NK-92 treated with Interleukin-12 subunit alpha and Interleukin-12 subunit beta, amount 100 ng/mL, for 24 hours (cell line): ENCODE measurements at places on chromosomes 1 and 21.
A peak's percentile ranks its signal among the peaks of the same experiment; 100 is the strongest.

- no peak for DNase-seq
Measured at GRCh38 chr1:228275430-228276173, 67.8 kb downstream of the OBSCN start.

DNA sequence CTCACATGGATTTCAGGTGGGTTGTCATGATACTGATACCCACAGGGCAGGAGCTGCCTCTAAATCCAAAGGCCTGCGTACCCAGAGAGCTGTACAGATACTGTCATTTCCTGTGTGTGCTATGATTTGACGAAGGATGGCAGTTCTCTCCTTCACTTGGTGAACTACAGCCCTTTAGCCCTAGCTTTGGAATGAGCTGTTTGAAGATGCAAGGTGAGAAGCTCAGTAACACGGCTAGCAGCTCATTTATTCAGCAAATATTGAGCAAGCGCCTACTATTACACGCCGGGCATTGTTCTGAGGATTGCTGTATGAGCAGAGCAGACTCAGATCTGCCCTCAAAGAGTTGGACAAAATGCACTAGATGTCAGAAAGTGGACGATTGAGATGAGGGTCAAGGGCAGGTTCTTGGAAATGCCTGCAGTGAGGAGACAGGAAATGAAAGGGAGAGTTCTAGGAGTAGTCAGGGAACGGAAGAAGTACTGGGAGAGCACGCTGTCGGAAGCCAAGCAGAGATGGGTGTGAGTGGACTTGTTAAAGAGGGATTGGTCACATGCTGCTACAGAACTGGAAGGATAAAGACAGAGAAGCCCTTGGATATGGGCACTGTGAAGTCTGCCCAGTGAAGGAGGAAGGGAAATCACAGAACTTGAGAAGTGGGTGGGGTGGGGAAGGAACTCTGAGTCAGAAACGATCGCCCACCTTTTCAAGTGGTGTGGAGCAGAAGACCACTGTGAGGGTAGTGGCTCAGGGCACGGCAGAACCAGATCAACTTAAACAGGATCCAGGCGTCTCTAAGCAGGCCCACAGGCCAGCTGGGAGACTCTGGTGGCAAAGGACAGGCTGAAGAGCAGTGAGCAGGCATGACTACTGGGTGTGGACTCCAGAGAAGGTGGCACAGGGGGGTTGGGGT is 7.1 kb downstream of the PTGFRN start:
- no peak for DNase-seq

DNA sequence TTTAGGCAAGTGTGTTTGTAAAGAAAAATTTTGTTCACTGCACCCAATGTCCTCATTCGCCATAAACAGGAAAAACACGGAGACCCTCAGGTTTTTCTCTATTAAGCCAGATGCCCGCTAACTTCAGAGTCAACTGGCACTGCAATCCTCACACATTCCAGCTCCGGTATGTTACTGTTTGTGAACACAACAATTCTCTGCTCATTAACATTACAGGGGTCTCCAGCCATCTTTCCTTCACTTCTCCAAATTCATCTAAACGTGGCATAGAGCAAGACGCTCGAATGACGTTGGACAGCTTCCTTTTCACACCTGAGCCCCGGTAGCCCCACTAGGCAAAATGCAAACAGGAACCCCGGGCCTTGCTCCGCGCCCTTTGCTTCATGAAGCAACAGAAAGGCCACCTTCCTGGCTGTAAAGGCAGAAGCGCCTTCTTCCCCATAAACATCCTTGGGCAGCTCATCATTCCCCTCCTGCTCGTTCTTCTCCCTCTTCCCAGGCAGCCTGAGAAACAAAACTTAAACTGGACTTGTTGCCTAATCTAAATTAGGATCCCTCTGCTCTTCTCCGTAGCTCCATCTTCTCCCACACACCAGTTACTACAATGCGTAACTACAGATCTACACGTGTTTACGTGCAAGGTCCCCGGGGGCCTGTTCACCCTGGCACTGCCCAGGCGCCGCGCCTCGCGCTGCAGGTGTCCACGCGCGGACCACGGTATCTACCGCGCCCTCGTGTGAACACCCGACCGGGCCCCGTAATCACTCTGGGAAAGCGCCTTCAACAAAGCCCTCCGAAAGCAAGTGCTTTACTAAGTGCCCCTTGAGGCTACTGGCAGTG is 1.2 kb downstream of the LBR start:
- DNase-seq, result peak; percentile 46

DNA sequence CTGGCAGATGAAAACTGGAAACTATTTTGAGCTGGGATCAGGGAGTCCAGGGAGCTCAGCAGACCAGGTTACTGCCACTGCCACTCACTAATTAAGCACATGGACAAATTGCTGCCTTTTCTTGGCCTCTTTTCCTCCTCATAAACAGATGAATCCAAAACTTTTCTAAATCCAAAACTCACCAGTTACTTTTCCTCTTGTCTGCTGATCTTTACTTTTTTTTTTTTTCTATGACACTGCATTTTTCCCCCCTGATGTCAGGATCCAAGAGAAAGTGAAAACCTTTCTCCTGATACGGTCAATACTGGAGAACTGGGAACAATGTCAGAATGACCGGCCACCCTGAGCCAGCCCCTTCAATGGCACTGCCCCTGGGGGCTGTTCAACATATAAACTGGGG is 405.8 kb downstream of the DUSP10 start:
- no peak for DNase-seq

DNA sequence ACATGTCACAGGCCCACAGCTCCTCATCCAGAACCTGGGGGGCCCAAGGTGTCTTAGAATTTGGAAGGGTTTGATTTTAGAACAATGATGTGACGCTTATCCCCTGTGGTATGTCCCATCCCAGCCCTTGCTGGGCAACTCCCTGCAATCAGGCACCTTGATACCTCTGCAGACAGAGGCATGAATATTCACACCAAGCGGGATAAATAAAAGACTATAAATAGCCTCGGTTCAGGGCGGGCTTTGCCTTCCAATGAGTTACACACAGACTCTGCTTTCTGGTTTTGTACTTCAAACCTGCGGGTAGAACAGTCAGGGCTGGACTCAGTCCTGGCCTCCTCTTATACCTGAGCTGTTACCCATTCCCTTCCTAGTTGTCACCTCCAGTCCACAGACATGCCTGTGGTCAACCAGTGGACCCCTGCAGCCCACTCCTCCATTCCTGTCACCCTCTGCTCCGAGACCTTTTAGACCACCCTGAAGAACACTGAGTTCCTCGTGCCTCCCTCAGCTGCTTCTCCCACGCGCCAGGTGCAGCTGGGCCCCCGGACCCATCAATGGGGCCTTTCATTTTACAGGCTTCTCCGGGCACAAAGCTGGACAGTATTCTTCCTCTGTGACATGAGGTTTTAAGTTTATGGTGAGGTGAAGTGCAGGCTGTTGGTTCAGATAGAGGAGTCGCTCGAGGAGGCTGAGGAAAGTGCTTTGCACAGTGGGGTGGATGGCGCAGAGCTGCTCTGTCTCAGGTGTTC is 120.1 kb upstream of the TNR start:
- DNase-seq, result no peak

DNA sequence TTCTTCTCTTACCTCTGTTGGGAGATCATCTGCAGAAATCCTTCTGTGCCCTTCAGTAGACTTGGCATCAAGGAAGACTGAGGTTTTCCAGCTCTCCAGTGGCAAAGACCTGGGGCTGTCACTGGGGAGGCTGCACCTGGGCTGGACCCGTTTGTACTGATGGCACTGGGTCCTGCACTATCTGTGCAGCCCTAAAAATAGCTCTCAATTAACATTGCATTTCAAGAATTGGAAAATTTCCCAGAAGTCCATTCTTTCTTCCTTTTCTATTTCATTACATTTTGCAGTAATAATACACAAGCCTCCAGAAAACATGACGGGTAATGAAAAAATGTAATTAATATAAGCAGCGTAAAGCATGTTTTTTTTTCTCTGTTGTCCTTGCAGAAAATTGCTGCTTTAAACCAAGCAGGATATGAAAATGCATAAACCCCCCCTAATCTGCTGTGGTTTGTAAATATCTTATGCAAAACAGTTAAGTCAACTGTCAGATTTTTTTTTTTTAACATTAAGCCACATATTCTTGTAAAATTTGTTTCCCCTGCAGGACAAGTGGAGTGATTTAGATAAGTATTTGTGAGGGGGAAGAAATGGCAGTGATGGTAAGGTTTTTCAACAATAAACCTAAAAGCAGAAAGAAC is 64.9 kb downstream of the LMO4 start:
- no peak for DNase-seq

DNA sequence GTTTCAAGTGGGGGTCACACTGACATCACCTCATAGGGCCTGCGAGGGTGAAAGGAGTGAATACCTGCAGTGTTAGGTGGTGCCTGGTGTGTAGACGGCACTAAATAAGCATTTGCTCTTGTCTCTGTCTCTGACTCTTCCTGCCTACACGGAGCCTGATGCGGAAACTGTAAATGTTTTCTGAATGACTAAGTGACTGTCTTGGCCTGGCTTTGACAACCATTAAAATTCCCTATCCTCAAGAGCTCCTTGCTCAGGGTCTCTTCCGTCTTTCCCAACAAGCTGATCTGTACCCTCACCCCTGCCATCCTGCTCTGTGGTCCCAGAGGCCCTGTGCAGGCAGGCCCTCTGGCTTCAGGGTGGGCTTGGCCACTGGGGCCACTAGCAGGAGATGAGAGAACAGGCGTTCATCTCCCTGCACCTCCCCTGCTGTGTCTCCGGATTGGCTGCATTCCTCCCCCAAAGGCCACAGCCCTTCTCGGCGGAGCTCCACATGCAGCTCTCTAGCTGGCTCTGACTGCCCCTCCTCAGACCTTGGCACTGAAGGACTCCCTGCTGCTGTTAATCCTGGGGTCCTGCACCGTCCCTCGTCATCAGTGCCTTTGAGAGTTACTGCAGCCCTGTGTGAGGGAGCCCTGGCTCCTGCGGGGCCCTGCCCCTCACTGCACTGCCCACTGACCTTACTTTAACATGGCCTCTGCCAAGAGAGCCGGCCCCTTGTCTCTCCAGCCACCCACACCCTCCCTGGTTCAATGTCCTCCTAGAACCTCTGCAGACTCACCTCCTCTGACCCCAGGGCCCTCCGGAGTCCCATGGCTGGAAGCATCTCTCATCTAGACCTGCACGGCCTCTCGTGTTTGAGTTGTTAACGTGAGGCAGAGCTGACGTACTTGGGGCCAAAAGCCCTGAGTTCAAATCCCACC is 211.1 kb downstream of the MATN1 start:
- DNase-seq, result no peak

GRCh38 chr1:171220081-171220420 is 28.2 kb upstream of the FMO1 start:
- no peak for DNase-seq

DNA sequence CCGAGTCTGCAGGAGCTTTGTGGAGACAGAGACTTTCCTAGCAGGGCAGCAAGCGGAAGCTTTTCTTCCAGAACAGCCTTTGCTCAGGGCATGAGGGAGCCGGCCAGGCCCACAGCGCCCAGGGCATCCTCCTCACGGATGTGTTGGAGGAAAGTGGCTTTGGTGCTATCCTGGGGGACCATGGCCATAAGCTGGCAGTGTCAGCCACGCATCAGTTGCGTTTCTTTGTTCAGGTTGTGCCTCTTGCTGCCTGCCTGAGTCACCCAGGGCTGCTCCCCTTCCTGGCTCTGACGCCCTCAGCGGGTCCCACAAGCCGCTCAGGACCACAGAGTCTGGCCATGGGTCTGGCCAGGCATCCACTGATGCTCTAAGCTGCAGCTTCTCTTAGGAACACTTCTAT is 39.6 kb upstream of the PRSS38 start:
- no peak for DNase-seq

DNA sequence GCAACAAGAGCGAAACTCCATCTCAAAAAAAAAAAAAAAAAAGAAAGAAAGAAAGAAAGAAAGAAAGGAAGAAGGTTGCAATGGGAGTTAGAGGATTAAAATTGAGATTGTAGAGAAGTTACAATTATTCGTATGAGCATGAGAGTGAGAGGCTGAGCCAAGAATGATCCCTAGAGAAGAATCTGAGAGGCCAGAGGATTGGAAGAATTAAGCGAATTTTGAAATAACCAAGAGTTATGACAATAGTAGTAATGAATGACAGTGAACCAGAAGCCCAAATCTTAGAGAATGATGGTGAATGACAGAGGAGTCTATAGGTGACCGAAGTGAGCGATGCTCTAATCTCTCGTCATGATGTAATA is 369 bp upstream of the ZYG11B start:
- DNase-seq, result no peak

DNA sequence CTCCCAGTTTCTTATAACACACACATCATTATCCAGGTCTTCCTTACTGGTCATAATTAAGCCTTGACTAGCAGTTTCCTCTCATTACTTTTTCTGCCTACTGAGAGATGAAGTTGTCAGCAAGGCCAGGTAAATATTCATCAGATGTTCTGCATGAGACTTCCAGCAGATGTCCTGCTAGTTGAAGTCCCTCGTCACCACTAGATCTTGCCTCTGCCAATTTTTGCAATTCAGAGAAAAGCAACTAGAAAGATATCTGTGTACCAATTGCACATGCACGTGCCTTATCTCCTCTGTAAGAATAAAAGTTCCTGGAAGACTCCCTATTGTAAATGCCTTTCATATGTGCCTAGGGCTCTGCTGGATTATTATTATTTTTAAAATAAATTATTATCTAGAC is 18.3 kb downstream of the ACKR1 start:
- no peak for DNase-seq
